ENCODE measurements at places on chromosomes 5 and 9.
A peak's percentile ranks its signal among the peaks of the same experiment; 100 is the strongest.

DNA sequence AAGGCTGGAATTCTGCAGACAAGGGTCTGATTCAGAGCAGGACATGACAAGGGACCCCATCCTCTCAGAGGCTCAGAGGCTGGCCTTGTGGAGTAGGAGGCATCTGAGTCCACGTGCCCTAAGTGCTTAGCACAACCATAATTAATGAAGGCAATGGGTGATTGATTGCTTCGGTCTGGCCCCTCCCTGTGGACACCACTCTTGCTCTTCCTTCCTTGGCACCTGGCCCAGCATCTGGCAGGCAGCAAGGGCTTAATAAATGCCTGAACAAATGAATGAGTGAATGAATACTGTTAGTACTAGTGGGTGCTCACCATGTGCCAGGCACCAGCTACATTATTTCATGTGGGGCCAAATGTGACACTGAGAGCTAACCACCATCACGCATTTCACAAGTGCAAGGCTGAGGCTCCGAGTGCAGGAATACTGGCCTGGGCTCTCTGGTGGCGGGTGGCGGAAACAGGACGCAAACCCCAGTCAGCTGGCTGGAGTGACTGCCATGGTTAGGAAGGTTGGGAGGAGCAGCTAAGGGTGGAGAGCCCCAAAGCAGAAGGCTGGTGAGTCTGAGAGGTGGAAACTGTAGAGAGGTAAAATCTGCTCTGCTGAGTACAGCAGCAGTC is 53.6 kb downstream of the ASS1 start:
- peak; percentile 5 for DNase-seq

GRCh38 chr5:62312036-62312435 is 6.0 kb downstream of the KIF2A start:
- DNase-seq = no peak

DNA sequence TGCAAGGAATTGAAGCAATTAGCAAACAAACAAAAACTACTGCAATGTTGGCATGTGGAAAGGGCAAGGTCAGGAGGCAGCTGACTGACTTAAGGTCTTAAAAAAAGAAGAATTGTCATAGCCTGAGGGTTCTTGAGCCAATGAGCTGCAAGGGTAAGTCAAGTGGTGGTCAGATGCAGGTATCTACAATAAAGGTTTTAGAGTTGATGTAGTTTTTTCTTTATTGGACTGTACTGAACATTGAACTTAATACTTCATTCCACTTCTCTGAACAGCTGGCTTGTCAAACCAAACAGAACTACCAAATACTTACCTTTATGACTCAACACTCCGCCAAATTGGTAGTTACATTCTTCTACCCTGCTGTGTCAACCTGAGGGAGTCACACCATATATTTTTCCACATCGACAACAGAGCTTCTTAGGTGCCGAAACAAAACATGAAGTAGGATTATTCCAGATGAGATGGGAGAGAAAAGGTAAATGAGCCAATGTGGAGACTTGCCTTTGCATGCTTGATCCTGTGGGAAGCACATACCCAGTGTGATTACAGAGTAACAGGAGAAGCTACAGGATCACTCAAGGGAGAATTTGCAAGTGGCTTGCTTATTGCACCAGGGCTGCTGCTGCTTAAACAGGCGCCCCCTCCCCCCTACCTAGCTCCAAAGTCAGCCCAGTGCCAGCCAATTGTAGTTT is 35.3 kb downstream of the EQTN start:
- DNase-seq = no peak

DNA sequence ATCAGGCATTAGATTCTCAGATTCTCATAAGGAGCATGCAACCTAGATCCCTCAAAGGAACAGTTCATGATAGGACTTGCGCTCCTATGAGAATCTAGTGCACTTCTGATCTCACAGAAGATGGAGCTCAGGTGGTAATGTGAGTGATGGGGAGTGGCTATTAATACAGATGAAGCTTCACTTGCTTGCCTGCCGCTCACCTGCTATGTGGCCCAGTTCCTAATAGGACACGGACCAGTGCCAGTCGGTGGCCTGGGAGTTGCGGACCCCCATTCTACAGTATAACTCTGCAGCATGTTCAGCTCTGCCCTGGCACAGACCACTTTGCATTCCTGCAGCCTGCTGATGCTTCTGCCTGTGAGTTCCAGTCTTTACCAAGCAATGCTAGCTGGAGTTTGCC is 581.3 kb upstream of the KLF4 start:
- no peak for DNase-seq

- DNase-seq = no peak
Measured at GRCh38 chr5:141753971-141754713, 72.1 kb upstream of the ARAP3 start.

DNA sequence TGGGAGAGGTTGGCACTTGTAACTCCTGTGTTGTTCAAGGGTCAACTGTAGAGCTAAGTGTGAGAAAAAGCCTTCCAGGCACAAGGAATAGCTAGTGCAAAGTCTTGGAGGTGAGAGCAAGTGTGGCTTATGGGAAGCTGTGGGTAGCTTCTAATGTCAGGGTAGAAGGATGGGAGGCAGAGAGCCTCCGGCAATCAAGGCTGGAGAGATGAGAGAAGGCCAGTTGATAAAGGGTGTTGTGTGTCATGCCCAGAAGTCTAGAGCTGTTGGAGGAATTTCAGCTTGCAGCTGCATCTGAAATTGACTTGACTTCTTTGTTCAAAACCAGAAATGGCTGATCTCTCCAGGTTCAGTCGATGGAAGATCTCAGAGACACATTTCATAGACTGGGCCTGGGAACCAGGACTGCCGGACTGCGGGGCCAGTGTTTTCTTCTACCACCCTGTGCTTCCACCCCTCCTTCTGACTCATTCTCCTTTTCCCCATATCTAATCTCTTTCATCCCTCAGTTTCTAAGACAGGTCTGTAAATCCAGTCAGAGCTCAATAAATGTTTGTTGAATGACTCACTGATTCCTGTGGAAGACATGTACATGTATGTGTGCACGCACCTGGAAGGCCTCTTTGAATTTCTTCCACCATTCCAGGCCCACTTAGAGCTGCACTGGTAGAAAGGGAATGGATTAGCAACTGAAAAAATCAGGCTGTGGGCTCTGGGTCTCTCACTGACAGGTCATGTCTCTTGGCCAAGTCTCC is 67.8 kb upstream of the KLF4 start:
- DNase-seq = no peak

- DNase-seq = no peak
Measured at GRCh38 chr5:160770718-160771117, 81.3 kb downstream of the ATP10B start.

DNA sequence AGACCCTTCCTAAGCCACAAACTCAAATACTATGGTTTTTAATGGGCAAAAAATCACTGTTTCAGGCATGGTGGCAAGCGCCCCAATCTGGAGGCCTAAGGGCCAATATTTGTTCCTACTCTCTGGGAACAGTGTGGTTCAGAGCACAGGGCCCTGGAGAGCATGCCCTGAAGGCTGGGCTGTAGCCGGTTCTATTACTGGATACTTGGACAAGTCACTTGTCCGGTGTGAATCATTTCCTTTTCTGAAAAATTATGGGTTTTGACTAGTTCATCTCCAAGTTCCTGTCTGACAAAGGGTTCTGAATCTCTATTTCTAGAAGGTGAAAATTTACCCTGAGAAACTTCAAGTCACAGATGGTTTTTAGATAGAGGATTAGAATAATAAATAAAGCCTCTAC is 75.0 kb downstream of the OTULIN start:
- DNase-seq = no peak

DNA sequence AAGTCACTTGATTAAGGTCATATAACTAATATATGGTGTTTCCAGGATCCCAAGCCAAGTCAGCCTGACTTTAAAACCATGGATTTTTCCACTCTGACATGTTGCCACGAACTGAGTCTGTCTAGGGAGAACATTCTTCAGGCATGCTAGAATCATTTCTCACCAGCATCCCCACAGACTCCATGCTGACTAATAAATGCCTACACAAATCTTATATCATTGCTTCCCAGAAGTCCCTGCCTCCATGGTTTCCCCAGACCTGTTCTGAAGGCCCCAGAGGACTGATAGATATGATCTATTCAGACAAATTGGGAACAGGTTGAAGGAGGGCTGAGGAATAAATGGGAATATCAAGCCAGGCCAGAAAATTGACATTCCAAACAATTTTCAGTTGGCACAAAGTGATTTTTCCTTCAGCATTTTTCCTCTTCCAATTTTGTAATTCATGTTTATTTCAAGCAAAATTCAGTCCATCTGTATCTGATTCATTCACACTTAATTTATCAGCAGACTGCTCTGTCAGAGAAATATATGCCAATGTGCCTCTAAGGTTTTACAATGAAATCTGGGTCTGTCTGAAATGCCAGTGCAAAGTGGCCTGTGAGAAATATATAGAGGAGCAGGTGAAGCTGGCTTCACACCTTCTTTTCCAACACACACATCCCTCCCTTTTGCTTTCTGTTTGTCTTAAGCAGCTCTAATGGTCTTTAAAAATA is 413.6 kb upstream of the TNC start:
- DNase-seq = no peak

- no peak for DNase-seq
Measured at GRCh38 chr9:125079931-125080330, 63.4 kb downstream of the SCAI start.

DNA sequence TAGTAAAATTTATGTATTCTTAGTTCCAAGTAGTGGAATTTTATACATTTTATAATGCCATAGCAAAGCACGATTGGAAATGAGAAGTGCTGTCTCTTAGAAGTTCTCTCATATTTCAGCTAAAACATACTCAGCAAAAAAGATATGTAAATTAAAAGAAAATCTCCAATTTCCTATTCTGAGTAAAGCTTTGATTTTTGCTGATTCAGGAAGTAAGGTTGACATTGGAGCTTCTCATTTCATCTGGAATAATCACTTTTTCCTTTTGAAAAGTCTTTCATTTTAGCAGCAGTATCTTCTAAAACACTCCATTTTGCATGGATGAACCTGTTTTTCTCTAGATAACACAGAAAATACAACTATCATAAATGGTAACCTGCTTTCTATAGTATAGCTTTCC is 121.0 kb downstream of the ZCCHC7 start:
- no peak for DNase-seq

- no peak for DNase-seq
Measured at GRCh38 chr9:78133751-78134150, 102.1 kb upstream of the CEP78 start.

GRCh38 chr5:35822511-35822910 is 34.2 kb upstream of the IL7R start:
- DNase-seq = no peak

- no peak for DNase-seq
Measured at GRCh38 chr9:137349471-137350033, 47.5 kb upstream of the NRARP start.

GRCh38 chr5:147619281-147619878 is 109.5 kb upstream of the DPYSL3 start:
- DNase-seq = no peak

GRCh38 chr9:84636436-84636835 is 33.1 kb upstream of the NTRK2 start:
- DNase-seq = no peak

DNA sequence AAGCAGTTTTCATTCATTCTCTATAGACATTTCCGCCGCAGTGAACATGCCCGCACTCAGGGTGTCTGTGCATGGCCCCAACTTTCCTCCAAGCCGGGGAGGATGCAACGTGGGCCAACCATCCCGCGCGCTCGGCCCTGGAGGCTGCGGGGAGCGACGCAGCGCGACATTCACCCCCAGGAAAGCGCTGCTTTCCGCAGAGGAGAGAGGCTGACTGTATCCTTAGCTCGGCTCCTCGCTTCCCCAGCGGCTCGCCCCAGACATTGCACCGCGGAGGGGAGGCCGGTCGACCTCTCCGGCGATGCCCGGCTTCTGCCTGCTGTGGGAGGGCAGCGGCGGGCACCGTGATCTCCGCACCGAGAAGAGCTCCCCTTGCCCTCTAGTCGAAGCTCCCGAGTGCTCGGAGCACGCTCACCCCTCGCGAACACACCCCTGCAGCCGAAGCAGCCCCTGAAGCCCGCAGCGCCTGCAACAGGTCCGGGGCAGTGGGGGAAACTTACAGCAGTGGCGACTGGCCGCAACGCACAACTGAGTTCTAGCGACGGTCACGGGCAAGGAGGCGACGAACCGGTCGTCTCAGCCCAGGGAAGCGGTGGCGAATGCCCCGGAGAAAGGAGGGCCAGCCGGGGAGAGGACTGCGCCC is 600 bp downstream of the ENC1 start:
- DNase-seq = no peak

DNA sequence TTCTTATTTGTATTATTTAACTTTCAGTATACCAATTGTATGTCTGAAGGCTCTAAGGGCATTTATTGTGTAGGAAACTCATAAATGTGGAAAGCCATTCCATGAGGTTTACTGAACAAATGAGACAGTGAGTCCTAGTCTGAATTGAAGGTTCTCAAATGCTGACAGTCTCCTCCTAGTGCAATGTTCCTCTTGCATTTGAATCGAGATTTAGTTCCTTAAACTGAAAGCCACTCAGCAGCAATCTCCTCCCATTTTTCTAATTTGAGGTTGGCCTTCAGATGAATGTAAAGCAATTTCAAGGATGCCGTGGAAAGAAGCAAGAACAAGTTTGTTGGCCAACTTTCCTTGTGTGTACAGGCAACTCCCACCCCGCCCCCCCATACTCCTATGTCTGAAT is 493.2 kb upstream of the KLF4 start:
- no peak for DNase-seq

DNA sequence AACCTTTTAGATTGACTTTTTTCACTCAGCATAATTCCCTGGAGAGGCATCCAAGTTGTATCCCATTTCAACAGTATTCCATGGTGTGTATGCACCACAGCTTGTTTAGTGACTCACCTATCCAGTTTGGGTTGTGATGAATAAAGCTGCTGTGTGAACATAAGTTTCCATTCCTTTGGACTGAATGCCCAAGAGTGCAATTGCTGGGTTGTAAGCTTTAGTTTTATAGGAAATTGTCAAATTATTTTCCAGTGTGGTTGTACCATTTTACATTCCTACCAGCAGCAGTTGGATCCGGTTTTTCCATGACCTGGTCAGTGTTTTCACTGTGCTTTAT is 60.9 kb upstream of the TMED7 start:
- no peak for DNase-seq

- no peak for DNase-seq
Measured at GRCh38 chr9:135346438-135347050, 133.0 kb upstream of the PPP1R26 start.

DNA sequence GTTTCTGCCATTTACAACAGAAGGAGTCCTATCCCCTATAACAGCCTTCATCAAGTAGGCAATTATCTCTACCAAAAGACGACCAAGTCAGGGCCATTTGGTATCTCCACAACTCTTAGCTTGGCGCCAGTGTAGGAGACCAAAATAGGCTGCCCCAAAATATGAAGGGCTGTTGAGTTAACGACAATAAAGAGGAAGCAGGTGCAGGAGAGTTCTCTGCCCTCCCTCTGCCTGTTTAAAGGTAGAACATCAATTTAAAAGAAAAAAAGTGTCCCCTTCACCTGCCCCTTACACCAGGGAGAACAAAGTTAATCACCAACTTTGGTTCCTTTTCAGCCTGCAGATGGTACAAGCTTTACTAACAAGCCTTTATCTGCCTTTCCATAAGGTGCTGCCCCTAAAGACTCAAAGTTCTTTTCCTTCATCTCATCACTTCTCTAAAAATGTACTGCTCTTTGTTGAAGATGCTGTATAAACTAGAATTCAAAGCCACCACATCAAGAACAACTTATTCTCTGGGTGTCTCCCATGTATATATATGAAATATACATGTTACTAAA is 33.3 kb downstream of the PPP1R2B start:
- DNase-seq = no peak

All from NCI-H2029 treated with DMSO at 0.1 percent for 48 hours (cell line).